Cardiac fibroblast (primary cell): ENCODE measurements at places on chromosomes 12 and 14.
A peak's percentile ranks its signal among the peaks of the same experiment; 100 is the strongest.

DNA sequence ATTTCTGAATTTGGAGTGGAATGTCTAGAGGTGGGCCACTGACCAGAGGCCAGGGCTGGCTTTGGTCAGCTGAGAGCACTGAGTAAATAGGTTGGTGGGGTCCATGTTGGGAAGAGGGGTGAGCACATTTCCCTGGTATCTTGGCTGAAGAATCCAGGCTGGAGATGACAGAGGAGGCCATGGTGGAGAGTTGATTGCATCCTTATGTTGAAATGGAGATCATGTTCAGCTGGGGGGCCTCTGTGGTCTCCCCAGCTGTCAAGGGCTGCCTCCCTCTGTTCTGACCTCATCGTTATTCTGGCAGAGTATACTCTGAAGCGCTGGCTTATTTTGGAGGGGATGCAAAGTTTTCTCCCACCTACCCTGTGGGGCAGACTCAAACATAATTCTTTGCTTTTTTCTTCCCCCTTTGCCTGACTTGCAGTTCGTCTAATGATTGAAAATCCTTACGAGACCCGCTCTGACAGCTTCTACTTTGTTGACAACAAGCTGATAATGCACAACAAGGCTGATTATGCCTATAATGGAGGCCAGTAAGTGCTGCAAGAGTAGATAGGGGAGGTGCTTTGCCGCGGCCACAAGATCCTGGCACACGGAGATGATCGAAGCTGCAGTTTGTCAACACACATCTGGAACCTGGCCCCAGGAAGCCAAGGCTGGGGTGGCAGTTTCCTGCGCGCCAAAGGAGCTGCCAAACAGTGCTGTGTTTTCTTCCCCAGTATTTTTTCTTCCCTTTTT is 6.0 kb upstream of the ACADS start:
- peak; percentile 18 for DNase-seq

- DNase-seq = no peak
Observed at GRCh38 chr14:94690896-94691659, 78.8 kb downstream of the GSC start.

GRCh38 chr12:54543526-54543925 is 5.9 kb upstream of the PDE1B start:
- DNase-seq = no peak

GRCh38 chr12:80353254-80353653 is 90.8 kb upstream of the PTPRQ start:
- peak; percentile 79 for DNase-seq

DNA sequence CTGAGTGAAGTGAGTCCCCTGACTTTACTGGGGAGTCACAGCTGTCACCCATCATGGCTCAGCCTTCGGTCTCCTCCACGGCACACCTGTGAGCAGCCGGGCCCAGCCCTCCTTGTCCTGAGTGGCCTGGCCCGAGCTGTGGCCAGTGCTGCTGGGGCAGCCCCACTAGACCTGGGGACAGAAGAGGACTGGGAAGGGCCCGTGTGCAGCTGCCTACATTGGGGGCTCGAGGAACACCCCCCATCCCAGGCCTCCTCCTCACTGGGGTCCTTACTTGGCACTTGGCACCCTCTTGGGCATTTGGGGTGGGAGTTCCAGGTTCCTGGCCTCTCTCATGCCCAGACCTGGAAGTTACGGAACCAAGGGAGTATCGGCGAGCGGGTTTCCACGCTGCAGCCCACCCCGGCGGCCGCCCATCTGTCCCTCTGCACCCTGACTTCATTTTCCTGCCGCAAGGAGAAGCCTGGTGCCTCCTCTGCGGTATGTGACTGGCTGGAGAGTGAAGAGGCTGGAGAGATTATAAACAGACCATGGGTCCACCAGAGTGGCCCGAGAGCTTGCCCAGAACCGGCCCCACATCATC is 179.7 kb downstream of the KIF26A start:
- no peak for DNase-seq

DNA sequence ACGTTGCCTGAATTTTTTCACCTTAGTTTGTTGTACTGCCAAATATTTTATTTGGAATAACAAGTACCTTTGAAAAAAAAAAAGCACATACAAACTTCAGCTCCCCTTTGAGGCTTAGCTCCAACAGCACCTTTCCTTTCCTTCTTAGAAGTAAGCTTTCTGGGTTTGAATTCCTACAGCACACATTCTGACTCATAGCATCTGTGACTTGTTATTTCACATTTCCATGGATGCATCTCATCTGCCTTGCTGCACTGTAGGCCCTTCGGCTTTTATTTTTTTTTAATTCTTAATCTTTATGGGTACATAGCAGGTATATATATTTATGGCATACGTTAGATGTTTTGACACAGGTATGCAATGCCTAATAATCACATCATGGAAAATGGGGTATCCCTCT is 7.2 kb downstream of the LGALS3 start:
- peak; percentile 53 for DNase-seq

GRCh38 chr12:94553130-94553519 is 93.5 kb upstream of the CEP83 start:
- peak; percentile 85 for DNase-seq

DNA sequence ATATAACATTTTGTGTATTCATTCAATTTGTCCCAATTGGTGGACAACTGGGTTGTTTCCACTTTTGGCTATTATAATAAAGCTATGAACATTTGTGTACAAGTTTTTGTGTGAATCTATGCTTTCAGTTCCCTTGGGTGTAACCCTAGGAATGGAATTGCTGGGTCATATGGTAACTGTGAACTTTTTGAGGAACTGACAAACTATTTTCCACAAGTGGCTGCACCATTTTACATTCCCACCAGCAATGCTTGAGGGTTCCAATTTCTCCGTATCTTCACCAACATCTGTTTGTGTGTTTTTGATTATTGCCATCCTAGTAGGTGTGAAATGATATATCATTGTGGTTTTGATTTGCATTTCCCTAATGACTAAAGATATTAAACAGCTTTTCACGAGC is 13.0 kb downstream of the LPCAT3 start:
- no peak for DNase-seq

DNA sequence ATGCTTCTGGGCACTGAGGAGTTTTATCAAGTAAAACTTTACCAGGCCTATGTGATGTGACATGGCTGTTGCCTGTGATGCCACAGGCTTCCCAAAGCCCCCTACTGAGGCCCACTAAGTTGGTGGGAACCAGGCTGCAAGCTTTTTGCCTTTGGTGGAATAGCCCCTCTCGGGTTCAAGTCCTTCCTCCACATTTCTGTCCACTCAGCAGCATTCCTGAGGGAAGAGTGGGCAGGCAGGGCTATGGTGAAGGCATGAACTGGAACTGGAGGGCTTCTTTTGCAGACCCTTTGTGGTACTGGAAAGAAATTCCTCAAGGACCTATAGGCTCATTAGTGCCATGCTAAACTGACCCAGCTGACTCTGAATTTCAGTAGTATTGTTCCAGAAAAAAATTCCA is 48.5 kb downstream of the WDR20 start:
- no peak for DNase-seq

GRCh38 chr12:117450209-117450608 is 88.8 kb upstream of the NOS1 start:
- no peak for DNase-seq

GRCh38 chr14:24274101-24274543 is 2.7 kb upstream of the RABGGTA start:
- no peak for DNase-seq

GRCh38 chr12:99087278-99087677 is 442.2 kb downstream of the APAF1 start:
- no peak for DNase-seq

GRCh38 chr12:69779928-69780327 is 41.3 kb downstream of the RAB3IP start:
- DNase-seq = peak; percentile 75

DNA sequence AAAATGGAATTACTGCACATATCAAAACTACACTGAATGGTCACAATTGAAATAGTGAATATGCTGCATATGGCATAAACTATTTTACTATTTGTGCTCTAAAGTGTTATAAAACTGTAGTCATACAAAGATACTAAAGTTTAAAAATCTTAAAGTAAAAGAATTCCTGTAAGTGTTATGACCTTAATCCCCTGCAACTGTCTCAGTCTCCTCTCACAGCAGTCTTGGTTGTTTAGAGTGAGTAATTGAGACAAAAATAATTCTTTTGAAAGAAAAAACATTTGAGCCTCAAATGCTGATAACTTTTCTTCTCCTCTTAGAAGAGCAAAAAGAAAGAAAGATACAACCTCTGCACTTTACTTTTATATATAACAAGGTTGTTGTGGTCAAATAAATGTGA is 99.9 kb downstream of the SYT1 start:
- peak; percentile 16 for DNase-seq

DNA sequence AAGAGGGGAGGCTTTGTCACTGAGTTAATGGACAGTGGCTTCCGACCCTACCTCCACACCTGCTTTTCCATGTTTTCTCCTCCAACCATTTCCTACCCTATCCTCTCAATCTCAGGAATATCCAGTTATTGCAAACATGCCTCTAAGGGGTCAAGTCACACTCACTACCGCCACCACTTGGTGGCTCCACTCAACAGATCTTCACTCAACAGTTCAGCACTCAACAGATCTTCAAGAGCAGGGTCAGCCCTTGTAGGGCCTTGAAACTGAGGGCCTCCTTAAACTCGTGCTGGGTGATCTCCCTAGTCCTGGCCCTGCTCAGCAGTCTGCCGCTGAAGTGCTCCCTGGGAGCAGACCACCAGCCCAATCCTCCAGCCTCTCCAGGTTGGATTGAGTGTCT is 14.2 kb downstream of the ZNF641 start:
- DNase-seq = no peak

- peak; percentile 69 for DNase-seq
Observed at GRCh38 chr12:15996254-15996653, 85.1 kb downstream of the DERA start.

DNA sequence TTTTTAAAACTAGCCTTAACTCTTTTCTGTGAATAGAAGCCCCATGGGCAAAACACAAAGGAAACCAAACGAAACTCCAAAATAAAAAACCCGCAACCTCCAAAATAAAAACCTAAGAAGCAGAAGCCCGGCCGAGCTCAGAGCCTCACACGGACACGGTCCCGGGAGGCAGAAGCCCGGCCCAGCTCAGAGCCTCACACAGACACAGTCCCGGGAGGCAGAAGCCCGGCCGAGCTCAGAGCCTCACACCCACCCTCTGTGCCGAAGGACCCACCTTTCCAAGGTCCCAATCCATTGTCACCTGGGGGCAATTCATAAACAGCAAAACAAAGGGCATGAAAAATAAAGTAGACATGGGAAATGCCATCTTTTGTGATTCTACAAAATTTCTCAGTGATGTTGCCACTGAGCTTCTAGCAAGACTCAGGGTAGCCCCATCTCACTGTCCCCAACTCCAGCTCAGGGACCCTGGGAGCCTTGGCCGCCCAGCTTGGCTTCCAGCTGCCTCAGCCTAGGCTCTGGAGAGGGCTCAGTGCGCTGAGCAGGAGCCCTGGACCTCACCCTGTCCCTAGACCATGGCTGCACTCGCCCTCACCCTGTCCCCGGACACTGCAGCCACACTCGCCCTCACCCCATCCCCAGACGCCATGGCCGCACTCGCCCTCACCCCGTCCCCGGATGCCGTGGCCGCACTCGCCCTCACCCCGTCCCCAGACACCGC is 82.2 kb downstream of the GALNT9 start:
- no peak for DNase-seq

DNA sequence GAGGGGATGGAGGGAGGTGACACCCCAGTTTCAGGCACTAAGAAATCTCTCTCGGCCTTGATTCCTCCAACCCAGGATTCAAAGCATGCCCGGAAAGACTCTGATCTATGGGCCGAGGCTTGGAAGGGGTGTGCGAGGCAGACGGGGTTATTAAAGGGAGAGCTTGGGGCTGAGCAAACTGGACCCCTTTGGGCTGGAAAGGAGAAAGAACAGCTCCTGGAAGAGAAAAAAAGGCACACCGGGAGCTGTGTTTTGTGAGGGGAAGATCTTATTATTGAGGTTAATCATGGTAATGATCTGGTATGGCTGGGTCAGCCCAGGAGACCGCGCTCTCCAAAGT is 5.7 kb upstream of the HOXC4 start:
- DNase-seq = no peak

DNA sequence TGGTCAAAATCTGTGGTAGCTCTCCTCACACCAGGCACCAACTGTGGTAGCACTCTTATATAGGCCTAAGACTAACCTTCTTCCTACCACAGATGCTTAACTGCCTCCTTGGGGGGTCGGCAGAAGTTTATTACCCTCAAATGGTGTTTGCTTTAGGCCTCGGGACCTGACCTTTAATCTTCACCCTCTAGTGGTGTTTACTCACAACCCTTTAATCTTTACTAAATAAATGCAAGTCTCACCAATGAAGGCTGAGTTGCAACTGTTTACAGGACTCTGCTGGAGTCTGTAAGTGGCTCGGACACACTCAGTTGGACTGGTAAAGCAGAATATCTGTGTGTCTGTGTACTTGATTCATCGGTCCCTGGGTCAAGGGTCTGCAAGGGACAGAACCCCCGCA is 29.4 kb downstream of the CCER1 start:
- no peak for DNase-seq

GRCh38 chr14:34023824-34024767 is 73.2 kb upstream of the EGLN3 start:
- DNase-seq = no peak

GRCh38 chr12:88299567-88300101 is 157.5 kb downstream of the TMTC3 start:
- DNase-seq = peak; percentile 92

DNA sequence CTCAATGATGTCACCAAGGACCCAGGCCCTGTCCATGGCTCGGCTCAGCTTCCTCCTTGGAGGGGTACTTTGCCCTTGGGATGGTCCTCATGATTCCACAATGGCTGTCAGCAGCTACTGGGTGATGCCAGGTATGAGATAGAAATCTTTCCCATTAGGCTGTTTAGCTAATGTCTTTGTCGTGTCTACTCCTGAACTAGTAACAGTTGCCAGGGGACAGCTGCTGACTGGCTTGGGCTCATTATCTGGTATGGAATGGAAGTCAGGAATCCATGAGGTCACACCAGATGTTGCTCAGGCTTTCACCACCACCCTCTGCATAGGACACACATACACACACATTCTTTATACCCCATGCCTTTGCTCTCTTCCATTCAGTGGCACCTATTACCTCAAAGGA is 9.2 kb downstream of the PRPH start:
- peak; percentile 35 for DNase-seq

DNA sequence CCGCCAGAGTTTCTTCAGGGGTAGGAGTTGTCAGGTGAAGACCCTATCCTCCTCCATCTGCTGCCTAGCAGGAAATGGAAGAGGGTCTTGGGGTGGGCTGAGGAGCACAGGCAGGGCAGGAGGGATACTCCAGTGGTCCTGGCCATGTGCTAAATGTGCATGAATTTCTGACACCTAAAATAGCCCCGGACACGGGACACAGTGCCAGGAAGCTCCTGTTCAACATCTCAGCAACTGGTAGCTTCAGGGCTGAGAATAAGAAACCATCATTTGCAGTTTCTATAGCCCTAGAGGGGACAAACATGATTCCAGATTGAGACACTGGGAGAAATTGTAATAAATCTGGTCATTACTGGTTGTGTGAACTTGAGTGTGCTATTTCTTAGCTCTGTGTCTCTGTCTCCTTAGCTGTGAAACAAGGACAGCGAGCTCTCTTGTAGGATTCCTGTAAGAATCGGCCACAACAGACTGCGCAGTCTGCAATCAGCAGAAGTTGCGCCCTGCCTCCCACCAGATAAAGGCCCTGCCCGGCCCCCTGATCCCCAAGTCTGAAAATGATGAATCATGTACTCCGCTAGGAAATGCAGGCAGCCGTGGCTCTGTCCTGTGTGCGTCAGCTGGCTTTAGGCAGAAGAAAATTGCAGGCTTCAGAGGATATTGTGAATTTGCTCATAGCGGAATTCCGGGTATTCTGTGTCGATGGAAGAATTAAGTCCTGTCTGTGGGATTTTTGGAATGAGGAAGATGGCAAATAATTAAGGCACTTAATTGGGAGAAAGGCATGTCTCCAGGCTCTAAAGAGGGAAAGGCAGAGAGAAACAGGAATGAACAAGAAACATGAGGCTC is 35.2 kb upstream of the MEG3 start:
- DNase-seq = peak; percentile 86
